CD4-positive, alpha-beta T cell treated with Interferon gamma for 1 hour (primary cell): ENCODE measurements at places on chromosomes 6 and 20.

- DNase-seq, result no peak
Observed at GRCh38 chr20:59645271-59645670, 40.9 kb downstream of the PHACTR3 start.

DNA sequence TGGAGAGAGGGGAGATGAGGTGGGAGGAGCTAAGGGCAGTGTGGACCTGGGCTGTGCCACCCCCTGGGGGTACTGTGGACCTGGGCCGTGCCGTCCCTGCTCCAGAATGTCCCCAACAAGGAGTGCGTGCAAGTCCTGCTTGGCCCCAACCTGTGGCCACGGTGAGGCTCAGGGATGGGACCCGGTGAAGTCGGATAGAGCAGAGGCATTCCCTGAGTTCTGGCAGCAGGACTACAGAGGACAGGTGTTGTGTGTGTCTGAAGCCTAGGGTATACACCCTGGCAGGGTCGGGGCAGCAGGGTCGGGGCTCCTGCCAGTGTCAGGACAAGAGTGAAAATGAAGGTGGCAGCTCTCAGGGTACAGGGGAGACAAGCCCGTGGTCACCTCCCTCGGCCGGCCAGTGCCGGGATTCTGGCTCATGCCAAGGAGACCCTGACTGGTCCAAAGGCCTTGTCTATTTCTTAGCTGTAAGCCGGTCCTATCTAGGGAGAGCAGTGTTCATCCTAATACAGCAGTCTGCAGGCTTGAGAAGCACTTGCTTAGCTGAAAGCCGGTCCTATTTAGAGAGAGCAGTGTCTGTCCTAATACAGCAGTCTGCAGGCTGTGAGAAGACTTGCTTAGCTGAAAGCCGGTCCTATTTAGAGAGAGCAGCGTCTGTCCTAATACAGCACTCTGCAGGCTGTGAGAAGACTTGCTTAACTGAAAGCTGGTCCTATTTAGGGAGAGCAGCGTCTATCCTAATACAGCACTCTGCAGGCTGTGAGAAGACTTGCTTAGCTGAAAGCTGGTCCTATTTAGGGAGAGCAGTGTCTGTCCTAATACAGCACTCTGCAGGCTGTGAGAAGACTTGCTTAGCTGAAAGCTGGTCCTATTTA, 95.9 kb downstream of the SMOC2 start:
- no peak for DNase-seq

DNA sequence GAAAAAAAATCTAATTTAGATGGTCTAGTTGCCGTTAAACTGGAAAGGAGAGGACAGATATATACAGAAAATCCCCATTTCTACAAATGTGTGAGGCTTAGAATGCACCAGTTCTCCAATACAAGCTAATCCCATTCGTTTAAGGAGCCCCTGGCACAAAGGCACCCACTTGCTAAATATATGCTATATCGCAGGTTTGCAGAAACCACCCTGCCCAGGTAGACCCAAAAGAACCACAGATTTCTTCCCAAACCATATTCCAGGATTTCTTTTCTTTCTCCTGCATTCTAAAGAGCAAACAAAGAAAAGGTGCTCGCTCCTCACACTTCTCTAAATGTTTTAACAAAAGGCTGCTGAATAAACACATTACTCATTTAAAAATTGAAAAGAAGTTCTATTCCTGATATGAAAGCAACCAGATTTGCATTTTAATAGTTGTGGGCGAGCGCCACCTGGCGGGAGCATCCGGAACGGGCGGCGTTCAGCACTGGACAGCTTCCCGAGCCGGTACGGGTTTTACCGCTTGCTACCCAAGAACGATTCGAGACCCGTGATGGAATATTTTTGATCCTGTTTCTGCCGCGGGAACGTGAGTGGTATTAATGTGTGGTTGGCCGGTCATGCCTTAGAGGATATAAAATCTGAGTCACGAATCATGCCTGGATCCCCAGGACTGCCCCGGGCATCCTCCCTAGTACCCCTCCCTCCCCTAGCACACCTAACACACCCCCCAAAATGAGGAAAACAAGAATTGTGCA, 2.1 kb downstream of the PTPRT start:
- DNase-seq, result no peak

- no peak for DNase-seq
Observed at GRCh38 chr6:88513471-88513870, 347.3 kb upstream of the CNR1 start.

- DNase-seq, result no peak
Observed at GRCh38 chr6:164275773-164276172, 861.3 kb downstream of the QKI start.

- DNase-seq, result peak; percentile 53
Observed at GRCh38 chr6:44268095-44268628, 2.1 kb upstream of the TMEM151B start.

DNA sequence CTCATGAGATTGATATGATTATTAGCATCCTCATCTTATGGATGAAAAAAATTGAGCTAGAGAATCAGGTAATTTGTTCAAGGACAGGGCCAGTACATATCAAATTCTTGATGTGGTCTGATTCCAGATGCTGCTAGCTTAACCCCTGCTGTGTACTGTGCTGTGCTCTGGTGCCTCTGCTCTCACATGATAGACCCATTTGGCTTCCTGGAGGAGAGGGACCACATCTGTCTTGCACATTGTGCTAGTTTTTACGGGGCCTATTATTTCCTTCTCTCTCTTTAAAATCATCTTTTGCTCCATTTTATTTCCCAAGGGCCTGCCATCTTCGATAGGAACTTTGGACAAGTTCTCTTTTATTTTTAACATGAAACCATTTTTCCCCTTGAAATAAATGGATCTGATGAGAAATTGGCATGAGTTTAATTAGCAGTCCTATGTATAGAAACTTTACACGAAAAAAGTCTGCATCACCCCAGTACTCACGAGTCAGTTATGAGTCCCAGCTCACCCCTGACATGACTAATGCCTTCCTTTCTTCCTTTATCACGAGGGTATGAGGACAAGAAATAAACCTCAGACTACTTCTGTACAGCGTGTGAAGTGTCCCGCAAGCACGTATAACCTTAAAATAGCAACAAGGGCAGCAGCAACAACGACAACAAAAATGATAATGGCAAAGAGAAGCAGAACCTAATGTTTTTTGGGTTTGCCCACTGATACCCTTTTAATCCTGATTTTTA, 26.5 kb downstream of the CD109 start:
- DNase-seq, result no peak

DNA sequence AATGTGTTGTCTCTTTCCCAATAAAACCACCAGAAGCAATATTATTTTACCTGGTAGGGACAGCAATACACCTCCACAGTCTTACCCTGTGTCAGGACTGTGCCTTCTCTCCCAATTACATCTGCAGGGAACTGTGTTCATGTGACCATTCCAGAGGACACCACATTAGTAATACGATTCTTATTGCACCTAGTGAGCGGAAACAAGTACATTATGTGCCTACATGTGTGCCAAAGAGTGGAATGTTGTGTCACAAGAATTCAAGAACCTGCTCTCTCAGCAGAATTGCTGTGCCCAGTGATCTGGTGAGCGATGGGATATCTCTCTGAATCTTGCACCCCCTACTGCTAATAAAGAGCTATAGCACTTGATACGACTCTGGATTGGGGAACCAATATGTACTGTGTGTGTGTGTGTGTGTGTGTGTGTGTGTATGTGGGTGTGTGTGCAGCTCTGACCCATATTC, 57.4 kb upstream of the FOXC1 start:
- DNase-seq, result no peak

- no peak for DNase-seq
Observed at GRCh38 chr6:143747347-143747842, 69.6 kb downstream of the PHACTR2 start.

- no peak for DNase-seq
Observed at GRCh38 chr6:7727946-7728854, 2.3 kb downstream of the BMP6 start.

GRCh38 chr6:85747666-85748065, 105.0 kb upstream of the SYNCRIP start:
- DNase-seq, result no peak

DNA sequence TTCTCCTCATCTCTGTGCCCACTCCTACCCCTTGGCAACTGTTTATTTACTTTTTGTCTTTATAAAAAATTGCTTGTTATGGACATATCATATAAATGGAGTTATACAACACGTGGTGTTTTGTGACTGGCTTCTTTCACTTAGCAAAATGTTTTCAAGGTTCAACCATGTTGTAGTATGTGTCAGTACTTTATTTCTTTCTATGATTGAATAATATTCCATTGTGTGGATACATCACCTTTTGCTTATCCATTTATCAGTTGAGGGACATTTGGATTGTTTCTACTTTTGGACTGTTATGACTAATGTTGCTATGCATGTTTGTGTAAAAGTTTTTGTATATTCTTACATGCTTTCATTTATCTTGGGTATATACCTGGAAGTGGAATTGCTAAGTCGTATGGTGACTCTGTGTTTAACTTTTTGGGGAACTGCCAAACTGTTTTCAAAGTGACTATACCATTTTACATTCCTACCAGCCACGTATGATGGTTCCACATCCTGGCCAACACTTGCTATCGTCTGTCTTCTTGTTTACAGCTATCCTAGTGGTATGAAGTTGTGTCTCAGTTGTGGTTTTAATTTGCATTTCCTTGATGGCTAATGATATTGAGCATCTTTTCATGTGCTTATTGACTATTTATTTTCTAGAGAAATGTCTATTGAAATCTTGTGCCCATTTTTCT, 84.4 kb downstream of the SLX4IP start:
- DNase-seq, result no peak

- peak; percentile 56 for DNase-seq
Observed at GRCh38 chr6:14596410-14596809, 478.8 kb downstream of the CD83 start.

DNA sequence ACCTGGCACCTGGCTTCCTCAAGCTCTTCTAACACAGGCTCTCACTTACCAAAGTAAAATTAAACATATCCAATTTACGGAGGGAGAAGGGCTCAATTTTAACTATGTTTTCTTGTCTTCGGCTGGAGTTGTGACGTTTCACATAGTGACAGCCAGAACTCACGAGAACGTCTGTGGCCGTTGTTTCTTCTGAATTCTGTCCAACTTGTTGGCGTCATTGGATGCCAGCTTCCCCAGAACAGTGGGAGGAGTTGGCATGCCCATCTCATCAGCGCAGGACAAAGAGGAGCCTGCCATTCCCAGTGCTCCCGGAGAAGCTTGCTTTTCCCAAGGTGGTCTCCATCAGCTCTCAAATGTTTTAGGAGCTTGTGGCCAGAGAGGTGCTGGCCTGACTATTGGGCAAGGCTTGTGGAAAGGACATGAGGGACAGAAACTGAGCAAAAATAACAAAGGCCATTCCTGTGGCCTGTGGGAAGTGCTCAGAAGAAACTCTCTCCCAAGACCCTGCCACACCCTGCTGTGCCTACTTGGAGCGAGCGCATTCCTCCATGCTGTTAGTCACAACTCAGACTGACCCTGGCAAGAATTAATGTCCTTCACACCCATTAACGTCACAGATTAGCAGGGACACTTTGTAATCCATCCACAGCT, 265.4 kb upstream of the CDH4 start:
- no peak for DNase-seq

- DNase-seq, result no peak
Observed at GRCh38 chr6:68211242-68211795, 423.8 kb upstream of the ADGRB3 start.

GRCh38 chr6:77425216-77425615, 38.1 kb downstream of the HTR1B start:
- DNase-seq, result no peak
